Glutamatergic neuron (in vitro differentiated cells): ENCODE measurements at places on chromosomes 13 and 19. TPM values are rescaled to one million over a fixed set of nuclear protein-coding genes. Genes with fewer than 3 reads are reported as not detected.

The FRY gene
- 83.6 TPM for total RNA-seq

The KCNRG gene
- total RNA-seq = 0.83 TPM

The C19orf53 gene
- 68.3 TPM for total RNA-seq

The CEACAM1 gene
- total RNA-seq = 0.44 TPM

The BEST2 gene
- total RNA-seq = not detected

DNA sequence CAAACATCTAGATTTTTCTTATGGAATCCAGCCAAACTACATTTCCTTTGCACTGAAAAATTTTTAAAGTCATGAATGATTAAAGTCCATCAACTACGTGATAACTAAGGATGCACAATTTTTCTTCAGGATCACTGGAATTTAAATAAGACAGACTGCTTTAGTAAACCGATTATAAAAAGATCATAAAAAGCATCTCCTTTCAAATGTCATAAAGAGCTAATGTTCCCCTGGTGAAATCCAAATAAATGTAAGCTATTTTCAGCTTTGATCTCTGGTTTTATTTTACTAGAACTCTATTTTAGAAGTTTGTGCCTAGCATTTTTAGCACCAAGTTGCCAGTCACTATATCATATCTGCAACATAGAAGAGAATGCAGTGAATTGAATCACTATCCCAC, 460.8 kb downstream of the RFC3 start:
- no peaks in the 10 kb centered on the region for H3K27me3 ChIP-seq
- no peak overlapping the region for H3K27ac ChIP-seq
- no peak for DNase-seq

GRCh38 chr13:74063533-74064100, 70.6 kb downstream of the KLF12 start:
- H3K27me3 ChIP-seq = peaks cover 2% of the 10 kb centered on the region
- H3K27ac ChIP-seq = no peak overlapping the region
- H3K4me1 ChIP-seq = peaks cover 14% of the 10 kb centered on the region
- peaks cover 11% of the 10 kb centered on the region for H3K36me3 ChIP-seq
- no peak for DNase-seq
- no peak overlapping the region for H3K4me3 ChIP-seq

DNA sequence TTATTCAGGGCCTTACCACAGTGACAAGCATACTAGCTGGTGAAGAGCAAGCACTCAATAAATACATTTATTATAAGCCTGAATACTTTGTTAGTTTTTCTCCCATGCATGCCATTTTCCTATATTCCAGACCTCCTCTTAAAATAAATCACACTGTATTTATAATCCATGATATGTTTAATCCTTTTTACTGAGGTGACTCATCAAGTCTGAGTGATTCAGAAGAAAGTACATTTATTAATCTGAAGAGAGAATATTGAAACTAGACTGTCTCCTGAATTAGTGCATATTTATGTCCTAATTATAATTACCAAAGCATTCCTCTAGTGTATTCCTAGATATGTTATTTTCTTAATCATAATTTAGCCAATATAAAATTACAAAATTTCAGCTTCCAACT, 323.3 kb downstream of the NALCN start:
- no peaks in the 10 kb centered on the region for H3K36me3 ChIP-seq
- no peaks in the 10 kb centered on the region for H3K4me1 ChIP-seq
- no peak for DNase-seq
- no peak overlapping the region for H3K27ac ChIP-seq

DNA sequence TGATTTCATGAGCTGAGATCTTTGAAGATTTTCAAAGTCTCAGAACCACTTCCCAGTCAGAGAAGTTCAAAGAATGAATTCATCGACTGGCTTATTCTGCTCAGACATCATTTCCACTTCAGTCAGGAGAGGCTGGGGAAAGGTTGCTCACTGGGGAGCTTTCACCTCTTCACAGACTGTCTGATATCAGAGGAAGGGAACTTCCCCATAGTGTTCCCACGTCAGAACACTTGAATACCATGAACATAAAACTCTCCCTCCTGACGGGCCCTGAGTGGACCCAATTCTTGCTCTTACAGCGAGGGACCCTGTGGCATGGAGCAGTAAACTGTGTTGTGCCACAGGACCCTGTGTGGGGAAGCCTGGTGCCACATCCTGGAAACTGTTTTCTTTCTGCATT, 492.6 kb downstream of the COG6 start:
- no peaks in the 10 kb centered on the region for H3K27me3 ChIP-seq
- no peaks in the 10 kb centered on the region for H3K4me1 ChIP-seq

DNA sequence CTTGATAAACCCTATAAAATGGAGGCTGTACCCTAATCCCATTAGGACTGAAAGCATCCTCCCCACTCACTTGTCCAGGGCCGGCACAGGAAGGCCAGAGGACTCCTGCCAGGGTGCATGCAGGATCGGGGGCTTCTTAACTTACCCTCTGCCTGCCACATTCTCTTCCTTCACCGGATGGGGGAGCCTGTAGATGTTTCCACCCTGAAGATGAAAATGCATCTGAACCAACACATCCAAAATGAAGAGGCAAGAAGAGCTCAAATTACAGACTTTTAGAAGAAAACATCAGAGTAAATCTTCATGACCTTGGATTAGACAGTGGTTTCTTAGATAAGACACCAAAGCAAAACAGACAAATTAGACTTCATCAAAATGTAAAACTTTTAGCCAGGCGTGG, 25.9 kb upstream of the NAPA start:
- no peak overlapping the region for H3K27ac ChIP-seq
- no peak overlapping the region for H3K4me3 ChIP-seq
